ENCODE measurements at places on chromosomes 11 and 22.

GRCh38 chr22:39712751-39713525 is 142.4 kb downstream of the CACNA1I start:
- DNase-seq = no peak

DNA sequence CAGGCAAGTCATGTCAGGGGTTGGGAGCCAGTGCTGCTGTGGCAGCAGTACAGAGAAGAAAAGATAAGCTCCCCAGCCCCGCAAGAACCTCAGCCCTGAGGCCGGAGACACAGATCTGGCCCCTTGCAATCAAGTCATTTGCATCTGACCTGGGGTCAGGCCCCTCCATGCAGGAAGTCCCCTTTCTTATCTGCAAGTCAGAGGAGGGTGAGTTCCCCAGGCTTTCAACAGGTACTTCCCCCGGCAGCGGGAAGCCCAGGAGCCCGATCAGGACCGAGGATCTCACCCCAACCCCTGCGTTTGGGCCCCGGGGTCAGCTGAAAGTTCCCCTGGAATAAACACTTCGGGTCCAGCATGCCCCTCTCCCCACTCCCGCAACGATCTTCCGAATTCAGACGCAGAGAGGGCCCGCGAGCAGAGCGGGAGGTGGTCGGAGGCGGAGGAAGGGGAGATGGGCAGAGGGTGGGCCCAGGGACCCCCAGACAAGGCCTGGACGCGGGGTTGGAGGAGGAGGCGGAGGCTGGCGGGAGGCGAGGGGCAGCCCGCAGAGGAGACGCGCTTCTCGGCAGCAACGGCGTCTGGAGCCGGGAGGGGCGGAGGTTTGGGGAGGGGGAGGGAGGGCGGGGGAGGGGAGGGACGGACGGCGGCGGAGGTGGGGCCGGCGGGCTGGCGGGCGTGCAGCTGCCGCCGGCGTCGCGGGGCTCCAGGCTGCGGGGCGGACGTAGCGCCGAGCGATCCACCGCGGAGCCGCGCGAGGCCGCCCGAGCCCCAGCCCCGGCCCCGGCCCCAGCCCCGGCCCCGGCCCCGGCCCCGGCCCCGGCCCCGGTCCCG is at the start of gene TSPAN18:
TSS of gene TSPAN18 (plus strand) at position 680 of the 831 bp plus-strand sequence. CDS start 179,455 bp downstream, outside the sequence.
- DNase-seq = peak; percentile 18

- DNase-seq = no peak
These were observed 2.6 kb upstream of the P2RY6 start for GRCh38 chr11:73269459-73270015.

DNA sequence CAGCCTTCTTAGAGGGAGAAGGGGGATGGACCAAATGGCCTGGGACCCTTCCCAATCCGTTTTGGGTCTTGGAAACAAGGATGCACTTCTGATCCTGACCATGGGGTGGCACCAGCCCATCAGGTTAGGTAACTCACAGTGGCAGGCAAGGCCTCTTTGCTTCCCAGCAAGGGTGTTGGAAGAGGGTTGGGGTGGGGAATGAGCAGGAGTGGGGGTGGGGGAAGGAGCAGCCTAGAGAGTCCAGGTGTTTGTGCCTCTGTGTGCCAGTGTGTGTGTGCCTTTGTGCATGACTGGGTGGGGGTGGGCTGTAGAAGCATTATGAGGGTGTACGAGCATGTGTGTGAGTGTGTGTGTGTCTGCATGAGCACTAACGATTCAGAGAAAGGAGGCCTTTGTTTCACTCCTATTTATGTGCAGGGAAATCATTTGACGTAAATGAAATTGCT is 213.1 kb downstream of the INSC start:
- no peak for DNase-seq

GRCh38 chr11:78653294-78653909 is 78.7 kb upstream of the NARS2 start:
- DNase-seq = no peak

DNA sequence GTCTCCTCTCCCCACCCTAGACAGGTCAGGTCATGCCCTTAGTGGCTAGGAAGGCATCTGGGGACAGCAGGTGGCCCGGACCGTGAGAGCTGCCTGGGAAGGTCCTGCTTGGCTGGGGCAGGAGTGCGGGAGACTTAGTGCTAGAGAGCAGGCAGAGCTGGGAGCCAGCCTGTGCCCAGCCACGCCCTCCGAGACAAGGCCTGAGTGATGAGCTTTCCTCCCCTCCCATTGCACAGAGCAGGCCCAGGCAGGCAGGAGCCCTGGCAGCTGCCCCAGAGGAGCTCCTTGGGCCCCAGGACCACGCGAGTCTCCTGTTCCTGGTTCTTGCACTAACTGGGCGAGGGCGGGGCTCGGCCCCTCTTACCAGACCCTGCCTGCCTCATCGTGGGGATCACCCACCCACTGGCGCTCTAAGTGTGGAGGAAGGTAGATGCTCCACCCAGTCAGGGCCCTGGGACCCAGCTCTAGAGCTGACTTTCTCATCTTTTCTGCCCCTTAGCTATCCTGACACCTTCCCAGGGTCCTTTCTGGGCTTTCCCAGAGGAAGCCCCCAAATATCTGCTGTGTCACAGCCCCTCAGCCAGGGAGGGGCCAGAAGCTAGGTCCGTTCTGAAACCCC is 44.9 kb downstream of the MACROD1 start:
- DNase-seq = no peak

- DNase-seq = no peak
These were observed 6.0 kb upstream of the TRIM34 start for GRCh38 chr11:5618807-5619206.

- no peak for DNase-seq
These were observed 9.5 kb downstream of the DRICH1 start for GRCh38 chr22:23622634-23623033.

- DNase-seq = no peak
These were observed 50.5 kb downstream of the BDNF start for GRCh38 chr11:27649800-27650199.

DNA sequence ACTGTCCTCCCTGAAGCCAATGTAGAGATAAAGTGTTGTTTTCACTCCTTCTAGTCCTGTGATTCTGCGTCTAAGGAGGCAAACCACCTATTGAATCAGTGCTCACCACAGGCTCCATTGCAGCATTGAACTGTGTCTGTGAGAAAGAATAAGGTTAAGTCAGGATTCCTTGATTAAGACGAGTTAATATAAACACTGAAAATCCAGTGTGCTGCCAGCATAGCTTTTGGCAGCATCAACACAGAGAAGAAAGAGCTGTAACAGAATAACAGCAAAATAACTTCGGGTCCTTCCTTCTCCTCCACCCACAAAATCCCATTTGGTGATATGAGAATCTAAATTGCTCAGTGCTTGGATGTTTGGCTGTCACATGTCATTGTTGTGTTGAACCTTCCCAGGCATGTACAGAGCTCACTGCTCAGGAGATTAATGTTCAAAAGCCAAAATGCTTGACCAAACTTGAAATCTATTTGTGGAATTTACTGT is 185.2 kb upstream of the DDI1 start:
- no peak for DNase-seq

DNA sequence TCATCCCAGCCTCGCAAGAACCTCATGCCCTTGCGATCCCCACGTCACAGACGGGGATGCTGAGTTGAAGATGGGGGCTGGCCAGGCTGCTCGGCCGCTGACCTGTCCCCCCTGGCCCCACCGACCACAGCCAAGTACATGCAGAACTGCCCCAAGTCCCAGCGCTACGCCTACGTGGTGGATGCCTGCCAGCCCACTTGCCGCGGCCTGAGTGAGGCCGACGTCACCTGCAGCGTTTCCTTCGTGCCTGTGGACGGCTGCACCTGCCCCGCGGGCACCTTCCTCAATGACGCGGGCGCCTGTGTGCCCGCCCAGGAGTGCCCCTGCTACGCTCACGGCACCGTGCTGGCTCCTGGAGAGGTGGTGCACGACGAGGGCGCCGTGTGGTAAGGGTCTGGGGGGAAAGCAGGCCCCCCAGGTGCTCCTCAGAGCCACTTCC is 10.0 kb downstream of the MUC5B start:
- no peak for DNase-seq

DNA sequence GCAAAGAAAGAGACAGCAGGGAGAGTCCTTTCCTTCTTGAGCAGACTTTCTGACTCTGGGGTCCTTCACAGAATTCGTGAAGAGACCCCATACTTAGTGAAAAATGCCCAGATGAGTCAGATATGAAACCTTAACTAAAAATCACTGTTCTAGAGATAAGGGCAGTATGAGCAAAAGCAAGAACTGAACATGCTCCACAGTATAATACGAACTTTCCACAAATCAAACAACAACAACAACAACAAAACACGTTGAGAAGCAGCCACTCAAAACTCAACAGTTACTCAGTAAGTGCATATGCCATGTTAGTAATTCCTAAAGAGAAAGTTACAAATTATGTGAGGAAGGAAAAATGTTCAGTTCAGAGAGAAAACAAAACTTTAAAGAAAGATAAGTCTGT is 44.3 kb downstream of the PITPNB start:
- no peak for DNase-seq

- no peak for DNase-seq
These were observed 41.6 kb downstream of the PRCP start for GRCh38 chr11:82858556-82859091.

DNA sequence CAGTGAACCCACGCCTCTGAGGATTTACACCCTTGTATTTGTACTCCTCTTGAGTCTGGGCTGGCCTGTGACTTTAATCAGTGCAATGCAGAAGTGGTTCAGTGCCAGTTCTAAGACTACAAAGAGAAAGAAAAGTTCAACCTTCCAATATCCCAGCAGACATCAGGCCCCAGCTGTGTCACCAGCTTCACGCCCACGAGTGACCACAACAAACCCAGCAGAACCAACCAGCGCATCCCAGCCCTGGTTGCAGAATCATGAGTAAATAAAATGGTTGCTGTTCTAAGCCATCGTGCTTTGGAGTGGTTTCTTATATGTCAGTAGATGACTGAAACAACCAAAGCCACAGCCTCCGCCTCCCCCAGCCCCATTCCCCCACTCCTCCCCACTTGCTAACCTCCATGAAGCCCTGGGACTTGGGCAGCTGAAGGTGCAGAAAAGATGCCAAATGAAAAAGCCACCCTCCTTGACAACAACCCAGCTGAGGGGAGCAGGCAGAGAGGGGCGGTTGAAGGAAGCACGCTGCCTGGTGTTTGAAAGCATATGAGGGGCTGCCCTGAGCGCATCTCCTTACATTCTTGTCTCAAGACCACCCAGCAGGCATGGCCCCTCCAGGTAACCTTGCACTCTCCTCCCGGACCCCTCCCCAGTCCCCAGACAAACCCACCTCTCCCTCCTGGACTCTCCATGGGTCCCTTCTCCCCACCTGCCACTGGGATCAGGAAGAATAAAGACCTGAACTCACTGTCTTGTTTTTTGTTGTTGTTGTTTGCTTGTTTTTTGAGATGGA is 20.9 kb downstream of the TSKU start:
- no peak for DNase-seq

DNA sequence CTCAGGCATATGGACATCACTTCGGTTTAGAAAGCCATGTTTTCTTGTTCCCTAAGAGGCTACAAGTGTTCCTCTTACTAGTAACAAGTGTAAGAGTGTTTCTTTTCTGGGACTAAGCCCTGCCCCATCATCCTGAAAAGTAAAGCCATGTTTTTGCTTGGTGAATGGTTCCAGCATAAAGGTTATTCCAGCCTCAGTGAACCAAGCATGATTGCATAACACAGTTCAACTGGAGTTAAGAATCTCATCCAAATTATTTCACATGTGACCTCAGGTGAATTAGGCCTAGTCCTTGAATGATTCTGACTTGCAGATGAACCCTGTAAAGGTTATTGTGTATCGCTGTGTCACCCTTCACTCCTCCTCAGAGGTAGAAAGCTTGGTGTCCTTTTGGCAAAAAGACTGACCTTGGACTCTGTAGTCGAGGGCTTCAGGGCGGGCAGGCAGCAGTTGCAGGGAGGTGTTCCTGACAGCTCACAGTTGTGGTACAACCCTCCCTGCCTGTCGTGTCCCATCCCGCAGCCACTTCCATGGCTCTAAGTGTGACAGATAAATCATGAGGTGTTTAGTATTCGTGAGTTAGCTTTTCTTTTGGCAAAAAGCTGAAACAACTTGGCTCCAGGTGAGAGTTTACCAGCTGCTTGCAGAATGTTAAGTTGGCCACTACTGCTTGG is 321.8 kb downstream of the CADM1 start:
- DNase-seq = no peak

DNA sequence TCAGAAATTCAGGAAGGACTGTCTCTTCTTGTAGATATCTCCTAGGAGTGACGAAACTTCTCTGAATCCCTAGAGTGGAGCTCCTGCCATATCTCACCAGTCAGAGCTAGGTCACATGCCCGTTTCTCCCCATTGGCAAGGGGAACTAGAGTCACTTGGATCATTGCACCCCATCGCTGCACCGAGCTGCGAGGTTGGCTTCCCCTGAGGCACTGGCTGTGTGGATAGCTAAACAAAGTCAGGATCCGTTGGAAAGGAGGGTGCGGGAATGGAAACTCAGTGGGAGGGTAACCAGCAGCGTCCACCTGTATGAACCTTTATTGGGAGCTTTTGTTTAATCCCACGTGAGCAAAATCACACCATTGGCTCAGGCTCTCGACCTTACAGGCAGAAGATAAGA is 283.8 kb downstream of the BRD1 start:
- no peak for DNase-seq

- no peak for DNase-seq
These were observed 6.7 kb upstream of the RAB3IL1 start for GRCh38 chr11:61924064-61924455.

DNA sequence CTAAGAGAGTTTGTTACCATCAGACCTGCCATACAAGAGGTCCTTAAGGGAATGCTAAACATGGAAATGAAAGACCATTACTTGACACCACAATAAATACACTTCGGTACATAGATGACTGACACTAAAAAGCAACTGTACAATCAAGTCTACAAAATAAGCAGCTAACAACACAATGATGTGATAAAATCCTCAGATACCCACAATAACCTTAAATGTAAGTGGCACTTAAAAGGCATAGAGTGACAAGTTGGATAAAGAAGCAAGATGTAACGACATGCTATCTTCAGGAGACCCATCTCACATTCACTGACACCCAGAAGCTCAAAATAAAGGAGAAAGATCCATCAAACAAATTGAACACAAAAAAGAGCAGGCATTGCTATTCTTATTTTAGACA is 107.6 kb downstream of the LRRC4C start:
- DNase-seq = no peak

DNA sequence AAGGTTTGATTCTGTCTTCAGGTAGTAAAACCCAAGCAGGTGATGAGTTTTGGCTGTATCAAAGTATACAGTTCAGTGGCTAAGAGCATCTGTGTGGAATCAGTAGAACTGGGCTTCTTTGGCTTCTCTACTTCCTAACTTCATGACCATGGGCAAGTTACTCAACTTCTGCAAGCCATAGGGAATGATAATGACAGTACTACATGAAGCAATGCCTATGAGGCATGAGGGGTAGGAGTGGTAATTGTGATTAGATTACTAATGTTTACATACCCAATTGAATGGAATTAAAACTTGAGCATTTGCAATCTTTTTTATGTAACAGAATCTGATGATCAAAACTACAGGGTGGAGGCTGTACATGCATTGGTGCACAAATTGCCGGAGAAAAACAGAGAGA is 164.3 kb downstream of the PGR start:
- no peak for DNase-seq

GRCh38 chr11:35390737-35391682 is 28.3 kb downstream of the SLC1A2 start:
- DNase-seq = peak; percentile 9

Data from activated T-helper 9 cell treated with anti-CD3 and anti-CD28 coated beads, Interleukin-2, amount 50 U/mL, for 16 hours (primary cell).